ENCODE measurements at places on chromosomes 7 and 10.

- DNase-seq: no peak
These were observed 27.4 kb downstream of the OGDHL start for GRCh38 chr10:49734676-49735075.

DNA sequence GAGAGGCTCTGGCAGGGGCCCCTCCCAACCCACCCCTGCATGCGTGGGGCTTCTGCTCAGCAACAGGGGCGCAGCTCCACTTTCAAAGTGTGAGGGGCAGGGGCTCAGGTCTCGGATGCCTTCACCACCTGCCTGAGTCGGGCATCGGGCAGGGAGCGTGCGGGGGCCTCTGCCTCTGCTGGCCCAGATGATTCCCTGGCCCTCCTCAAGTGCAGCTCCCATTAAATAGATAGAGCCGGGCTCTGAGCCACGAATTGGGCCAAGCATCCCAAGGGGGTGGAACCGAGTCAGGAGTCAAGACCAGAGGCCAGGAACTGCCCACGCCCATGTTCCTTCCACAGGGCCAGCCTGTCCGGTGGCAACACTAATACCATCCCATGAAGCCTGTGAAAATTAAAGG, 108.9 kb upstream of the FAM20C start:
- DNase-seq: no peak

GRCh38 chr10:4020631-4021030, 235.6 kb upstream of the KLF6 start:
- no peak for DNase-seq

- no peak for DNase-seq
These were observed 657.6 kb downstream of the LRMDA start for GRCh38 chr10:76088980-76089379.

DNA sequence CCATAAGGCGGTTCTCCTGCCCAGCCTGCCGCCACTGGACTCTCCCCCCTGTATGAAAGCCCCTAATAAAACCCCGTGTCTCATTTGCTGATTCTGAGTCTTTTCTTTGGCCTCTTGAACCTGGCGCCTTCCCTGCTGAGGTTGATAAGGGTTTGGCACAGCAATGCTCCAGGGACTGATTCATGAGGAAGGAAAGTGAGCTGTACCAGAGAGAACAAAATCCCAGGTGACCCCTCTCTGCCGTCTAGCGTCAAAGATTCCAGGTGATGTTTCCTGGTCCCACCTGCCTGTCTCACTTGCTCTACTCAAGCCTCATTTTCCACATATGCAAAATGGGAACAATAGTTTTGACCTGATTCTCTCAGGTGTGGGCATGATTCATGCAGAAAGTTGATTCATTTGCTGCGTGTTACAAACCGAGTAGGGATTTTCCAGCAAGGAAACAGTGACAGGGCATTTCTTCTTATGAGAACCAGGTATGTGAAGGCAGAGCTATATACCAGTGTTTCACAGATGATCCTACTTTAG, 730.6 kb upstream of the IGFBP3 start:
- no peak for DNase-seq

DNA sequence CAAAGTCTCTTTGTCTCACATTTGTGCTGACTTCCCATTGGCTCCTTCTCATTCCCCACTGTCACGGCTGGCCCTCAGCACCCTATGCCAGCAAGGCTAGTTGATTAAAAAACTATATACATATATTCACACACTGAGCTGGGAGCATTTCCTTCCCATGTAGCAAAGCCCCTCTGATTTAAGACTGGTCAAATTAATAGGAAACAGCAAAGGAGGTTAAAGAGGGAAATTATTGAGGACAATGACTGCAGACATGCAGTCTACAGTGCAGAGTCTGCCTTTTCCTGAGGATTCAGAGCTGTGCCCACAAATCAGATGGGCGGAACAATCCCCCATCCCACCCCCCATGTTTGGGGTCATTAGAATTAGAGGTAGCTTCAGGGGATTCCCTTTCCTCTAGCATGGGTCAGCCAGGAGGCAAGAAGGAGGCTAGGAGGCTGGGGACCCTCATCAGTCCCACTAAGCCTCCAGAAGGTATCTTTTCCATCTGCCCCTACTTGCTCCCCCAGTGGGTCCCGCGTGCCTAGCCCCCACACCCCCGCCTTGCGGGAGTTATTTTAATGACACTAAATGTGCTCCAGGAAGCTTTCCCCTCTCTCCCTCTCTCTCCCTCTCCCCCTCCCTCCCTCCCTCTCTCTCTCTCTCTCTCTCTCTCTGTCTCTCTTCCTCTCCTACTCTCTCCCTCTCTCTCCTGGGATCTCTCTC, 9.8 kb upstream of the DLX6 start:
- no peak for DNase-seq

GRCh38 chr7:43390576-43390975, 192.3 kb upstream of the STK17A start:
- DNase-seq: no peak

DNA sequence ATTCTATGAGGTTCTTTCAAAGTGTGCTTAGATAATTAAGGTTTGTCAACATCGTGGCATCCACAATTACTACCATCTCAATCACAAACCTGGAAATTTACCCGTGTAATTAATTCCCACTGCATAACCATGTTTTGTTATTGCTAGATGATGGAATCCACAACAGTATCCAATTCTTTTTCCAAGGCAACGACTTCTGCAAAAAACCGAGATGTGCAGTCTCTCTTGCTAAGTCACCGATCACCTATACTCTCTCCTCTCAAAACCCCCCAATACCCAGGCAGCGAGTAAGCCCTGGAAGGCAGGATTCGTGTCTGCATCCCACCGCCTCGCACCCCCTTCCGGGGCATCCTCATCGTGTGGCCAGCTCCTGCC, 678 bp upstream of the EIF4H start:
- no peak for DNase-seq

GRCh38 chr10:129440247-129440646, 26.8 kb upstream of the MGMT start:
- no peak for DNase-seq

GRCh38 chr7:127628445-127628844, 10.5 kb upstream of the PAX4 start:
- no peak for DNase-seq

GRCh38 chr10:80471001-80471400, 16.9 kb downstream of the TSPAN14 start:
- DNase-seq: no peak

DNA sequence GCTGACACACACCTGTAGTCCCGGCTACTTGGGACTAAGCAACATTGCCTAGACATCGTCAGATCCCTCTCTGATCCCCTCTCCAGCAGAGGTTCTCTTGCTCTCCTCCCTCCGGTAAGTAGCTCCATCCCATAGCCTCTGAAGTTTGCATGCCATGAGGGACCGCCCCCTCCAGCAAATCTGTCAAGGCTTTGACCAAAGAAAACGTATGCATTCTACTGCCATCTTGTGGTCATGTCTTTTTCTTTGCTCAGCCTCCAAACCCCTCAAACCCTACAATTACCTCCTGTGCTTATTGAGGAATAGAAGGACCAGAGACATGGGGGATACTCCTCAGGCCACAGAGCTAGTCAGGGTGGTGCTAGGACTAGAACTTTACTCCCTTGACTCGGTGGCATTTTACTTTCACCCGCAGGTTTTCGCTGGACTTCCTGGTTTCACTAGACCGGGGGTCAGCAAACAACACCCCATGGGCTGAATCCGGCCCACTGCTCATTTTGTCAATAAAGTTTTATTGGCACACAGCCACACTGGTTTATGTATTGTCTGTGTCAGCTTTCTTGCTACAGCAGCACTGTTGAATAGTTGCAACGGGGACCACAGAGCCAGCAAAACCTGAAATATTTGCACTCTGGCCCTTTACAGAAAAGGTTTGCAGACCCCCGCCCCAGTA, 202.6 kb upstream of the FOXK1 start:
- DNase-seq: no peak

- no peak for DNase-seq
These were observed 40.5 kb downstream of the MTPN start for GRCh38 chr7:135936497-135937217.

GRCh38 chr10:67140641-67141040, 214.8 kb downstream of the LRRTM3 start:
- no peak for DNase-seq

DNA sequence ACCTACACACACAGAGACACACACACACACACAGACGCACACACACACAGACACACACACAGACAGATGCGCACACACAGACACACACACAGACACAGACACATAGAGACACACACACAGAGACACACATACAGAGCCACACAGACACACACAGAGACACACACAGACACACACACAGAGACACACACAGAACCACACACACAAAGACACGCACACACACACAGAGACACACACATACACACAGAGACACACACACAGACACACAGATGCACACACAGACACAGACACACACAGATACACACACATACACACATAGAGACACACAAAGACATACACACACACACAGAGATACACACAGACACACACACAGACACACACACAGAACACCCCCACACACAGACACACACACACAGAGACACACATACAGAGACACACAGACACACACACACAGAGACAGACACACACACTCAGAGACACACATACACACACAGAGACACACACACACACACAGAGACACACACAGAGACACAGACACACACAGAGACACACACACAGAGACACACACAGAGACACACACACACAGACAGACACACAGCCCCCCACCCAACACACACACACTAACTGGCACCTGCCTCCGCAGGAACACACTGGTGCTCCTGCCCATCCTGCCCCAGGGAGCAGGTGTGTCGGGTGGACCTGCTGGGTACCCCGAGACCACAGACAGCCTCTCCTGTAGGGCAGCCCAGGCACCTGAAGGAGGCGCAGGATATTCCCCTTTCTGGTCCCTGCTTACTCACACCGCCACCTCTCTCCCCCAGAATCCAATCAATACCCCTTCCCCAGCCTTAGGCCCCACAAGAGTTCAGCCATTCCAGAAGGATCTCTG, 5.4 kb upstream of the FZD9 start:
- DNase-seq: no peak

DNA sequence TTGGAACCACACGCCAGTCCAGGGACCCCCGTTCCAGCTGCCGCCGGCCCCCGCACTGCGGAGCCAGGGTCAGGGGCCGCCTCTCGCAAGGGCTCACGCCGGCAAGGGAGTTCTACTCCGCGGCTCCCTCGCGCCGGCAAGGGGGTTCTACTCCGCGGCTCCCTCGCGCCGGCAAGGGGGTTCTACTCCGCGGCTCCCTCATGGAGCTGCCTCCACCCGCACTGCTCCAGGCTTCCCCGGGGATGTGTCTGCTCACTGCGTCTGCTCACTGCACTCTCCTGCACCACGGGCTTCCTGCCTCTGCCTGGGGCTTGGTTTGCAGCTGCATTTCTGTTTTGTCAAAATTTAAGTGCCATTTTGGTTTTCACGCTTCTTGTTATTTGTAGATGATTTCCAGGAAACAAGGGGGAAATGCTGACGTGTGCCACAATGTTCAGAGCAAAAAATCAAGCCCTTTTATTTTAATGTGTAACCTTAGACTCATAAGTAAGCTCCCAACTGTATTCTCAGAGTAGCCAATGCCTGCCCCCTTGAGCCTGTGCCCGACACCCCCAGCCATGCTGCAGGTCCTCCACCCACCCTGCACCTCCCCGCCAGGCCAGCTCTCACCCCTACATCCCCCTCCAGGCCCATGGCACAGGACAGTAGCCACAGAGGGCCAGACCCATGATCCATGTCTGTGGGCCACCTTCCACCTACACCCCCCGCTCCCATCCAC, 246.2 kb downstream of the MAD1L1 start:
- no peak for DNase-seq

- no peak for DNase-seq
These were observed 33.0 kb downstream of the RASGEF1A start for GRCh38 chr10:43233601-43234430.

- no peak for DNase-seq
These were observed 110.2 kb downstream of the XRCC2 start for GRCh38 chr7:152565731-152566130.

DNA sequence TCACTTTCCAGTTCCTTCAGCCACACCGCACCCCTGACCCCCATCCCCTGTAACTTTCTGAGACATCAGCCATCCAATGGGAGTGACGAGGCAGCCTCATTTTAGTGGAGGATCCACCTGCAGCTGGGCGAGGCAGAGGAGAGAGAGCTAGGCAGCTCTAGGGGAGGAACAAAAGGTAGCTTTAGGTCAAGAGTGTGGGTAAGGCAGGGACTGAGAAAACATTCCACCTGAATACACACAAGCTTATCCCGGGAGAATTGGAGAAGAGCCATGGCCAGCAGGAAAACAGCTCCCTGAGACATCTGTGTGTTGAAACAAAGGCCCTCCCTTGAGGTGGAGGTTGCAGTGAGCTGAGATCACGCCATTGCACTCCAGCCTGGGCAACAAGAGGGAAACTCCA, 6.7 kb upstream of the KLRG2 start:
- DNase-seq: no peak

DNA sequence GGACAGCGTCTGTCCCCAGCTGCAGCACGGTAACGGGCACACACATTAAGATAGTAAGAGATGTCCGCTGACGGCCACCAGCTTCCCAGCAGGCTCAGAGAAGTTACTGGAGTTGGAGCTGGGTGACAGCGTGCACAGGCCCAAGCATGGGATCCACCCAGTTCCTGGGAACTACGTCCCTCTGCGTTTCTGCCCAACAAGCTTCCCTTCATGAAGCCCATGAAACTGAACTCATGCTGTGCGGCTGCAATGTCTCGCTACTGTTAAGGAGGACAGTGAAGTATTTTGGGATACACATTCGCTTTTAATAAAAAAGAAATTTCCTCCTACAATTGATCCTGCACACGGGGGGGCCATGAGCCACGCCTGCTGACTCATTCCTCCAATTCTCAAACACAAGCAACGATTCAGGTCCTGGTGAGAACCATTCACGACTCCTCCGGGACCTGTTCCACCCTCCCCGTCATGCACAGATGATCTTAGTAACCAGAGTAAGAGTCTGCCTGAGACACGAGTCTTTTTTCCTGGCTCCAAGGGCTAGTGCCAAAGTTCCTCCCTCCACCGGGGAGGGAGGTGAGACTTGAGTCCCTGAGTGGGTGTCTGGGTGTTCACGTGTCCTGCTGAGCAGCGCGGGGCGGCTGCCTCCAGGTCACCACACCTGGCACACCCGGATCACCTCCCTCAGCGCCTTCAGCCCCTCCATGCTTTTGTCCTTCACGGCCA, 2.6 kb downstream of the PSMG3 start:
- DNase-seq: no peak

DNA sequence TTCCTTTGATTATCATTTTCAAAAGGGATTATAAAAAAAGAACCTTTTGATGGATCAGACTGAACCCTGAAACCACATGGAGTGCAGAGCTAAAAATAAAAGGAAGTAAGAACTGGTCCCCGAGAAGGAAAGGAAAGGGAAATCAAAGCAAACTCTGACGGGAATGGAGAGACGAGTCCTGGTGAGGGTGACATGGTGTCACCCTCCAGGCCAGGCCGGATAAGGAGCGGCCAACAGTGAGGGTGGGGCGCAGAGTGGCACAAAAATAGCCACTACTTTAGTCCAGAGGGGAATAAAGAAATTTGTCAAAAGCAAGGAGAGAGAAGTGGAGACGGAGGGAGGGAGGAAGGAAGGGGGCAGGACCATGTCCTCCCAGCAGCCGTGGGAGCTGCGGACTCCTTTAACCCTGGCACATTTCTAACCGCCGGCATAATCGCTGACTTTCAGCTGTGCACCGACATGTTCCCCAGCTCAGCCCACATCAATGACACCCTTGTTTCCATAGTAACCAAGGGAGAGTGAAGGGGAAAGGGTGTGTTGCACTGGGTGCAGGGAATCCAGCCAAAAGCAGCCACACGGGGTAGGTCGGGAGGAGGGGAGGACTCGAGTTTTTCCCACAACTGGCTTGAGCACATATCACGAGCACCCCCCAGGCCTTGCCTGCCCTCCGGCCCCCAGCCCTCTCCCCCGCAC, 29.7 kb downstream of the TRIM8 start:
- DNase-seq: no peak

Measured in left renal pelvis (tissue), 4 donors.